ENCODE measurements at places on chromosomes 4 and X. TPM values are rescaled to one million over a fixed set of nuclear protein-coding genes. Genes with fewer than 3 reads are reported as not detected.

Gene ANOS1
- total RNA-seq, result 0.15 TPM

Gene GAGE12C
- total RNA-seq, result not detected

Gene IDUA
- 5.5 TPM for total RNA-seq

Gene SMARCA1
- total RNA-seq, result 65.7 TPM

Gene PRKX
- total RNA-seq, result 27.7 TPM
